GM23248 (cell line): ENCODE measurements at places on chromosomes 7 and 10.

DNA sequence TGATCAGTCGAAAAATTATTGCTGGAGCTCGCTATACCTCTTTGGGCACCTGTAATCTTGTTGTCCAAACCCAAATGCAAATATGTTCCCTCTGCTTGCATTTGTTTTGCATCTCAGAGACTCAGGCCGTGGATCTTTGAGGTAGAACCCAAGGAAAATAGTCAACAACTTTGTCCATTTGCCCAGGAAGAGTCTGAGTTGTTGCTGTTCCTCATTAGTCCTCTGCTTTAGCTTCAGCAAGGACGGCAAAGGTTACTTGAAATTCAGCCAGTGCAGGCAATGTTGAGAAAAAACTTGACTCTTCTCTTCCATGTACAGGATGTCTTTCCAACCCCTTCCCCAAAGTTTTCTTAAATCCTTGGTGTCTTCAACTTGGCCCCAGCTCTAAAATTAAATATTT, 45.8 kb downstream of the PDK4 start:
- DNase-seq, result no peak

DNA sequence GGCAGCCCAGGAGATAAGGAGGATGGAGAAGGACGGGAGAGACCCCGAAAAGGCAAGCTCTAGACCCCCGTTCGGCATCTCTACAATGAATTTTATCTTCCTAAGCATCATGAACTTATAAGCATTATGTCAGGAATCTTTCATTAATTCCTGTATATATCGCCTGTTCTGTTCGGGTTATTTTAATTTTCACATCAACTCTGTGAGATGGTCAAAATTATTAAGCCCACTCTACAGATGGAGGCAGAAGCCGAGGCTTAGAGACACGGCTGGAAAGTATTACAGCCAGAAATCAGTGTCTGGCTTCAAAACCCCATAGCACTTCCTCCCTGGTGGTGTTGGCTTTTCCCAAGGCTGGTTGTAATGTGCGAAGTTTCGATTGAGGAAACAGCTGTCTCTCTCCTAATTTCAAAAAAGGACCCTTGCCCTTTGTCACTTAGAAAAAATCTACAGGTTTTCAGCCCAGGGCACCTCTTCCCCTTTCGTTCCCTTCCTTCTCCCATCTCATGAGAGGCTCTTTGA, 1.5 kb upstream of the GRM8 start:
- no peak for DNase-seq

GRCh38 chr10:22560096-22560912, 154.1 kb downstream of the PIP4K2A start:
- no peak for DNase-seq

DNA sequence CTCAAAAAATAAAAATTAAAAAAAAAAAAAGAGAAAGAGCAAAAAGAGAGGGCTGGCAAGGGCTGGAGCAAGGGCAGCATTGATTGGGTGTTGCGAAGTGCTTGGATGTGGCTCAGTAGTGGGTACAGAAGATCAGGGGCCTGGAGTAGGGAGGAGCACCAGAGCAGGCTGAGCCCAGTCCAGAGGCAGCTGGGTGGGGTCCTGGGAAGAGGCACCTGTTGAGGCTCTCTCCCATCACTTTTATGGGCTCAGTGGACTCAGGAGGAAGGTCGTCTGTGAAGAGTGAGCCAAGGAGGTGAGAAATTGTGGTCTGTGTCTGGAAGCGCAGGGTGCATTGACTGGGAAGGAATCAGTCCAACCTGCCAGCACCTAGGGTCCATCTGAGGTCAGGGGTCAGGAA, 11.8 kb upstream of the ZMIZ2 start:
- DNase-seq, result no peak

DNA sequence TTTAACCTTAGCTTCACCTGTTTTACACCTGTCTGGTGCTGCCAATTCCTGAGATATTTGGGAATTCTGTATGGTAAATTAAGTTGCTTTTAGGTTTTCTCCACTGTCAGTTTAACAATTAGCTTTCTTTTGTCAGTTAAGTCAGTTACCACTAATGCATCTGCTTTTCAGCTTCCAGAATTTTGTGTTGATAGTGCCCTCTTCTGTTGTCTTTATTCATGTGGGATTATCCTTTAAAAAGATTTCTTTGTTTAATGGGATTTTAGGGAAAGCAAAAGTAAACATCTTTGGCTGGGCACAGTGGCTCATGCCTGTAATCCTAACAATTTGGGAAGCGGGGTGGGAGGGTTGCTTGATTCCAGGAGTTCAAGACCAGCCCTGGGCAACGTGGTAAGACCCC, 8.1 kb downstream of the TFAM start:
- DNase-seq, result peak; percentile 16

DNA sequence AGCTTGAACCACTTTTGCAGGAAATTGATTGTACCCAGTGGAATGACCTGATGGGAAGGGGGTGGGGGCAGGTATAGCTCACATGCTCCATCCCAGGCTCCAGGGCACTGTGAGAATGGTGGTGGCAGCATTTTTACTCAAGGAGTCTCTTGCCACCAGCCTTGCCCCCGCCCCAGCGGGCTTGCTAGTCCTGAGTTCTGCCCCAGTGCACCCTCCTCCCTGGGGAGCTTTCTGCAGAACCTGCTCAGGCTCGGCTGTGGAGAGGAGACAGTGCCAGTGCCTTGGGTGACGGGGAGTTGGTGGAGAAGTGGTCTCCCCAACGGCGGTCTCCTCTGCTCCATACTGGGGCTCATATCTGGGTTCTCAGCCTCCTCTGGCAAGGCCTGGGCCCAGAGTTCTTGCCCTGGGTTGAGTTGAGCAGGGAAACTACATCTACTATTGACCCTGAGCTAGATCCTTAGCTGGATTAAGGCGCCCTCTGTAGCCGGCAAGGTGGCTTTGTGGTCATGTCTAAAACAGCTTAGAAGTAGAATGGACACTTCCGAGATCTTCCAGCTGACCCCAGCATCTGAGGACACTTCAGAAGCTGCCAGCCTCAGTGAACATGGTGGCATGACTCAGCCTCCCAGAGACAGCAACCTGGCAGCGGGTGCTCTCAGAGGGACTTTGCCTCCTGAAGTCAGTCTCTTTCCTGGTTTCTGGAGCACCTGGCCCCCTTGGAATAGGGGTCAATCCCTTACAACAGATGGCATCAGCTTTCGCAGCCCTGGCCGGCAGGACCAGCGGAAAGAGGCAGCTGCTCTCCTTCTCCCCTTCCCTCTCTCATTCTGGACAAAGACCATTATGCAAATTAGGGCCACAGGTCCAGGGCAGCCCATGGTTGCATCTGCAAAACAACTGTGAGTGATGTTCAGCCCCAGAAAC, 363.4 kb upstream of the MKI67 start:
- no peak for DNase-seq

- peak; percentile 74 for DNase-seq
Measured at GRCh38 chr7:130966246-130967009, 232.4 kb upstream of the KLF14 start.

DNA sequence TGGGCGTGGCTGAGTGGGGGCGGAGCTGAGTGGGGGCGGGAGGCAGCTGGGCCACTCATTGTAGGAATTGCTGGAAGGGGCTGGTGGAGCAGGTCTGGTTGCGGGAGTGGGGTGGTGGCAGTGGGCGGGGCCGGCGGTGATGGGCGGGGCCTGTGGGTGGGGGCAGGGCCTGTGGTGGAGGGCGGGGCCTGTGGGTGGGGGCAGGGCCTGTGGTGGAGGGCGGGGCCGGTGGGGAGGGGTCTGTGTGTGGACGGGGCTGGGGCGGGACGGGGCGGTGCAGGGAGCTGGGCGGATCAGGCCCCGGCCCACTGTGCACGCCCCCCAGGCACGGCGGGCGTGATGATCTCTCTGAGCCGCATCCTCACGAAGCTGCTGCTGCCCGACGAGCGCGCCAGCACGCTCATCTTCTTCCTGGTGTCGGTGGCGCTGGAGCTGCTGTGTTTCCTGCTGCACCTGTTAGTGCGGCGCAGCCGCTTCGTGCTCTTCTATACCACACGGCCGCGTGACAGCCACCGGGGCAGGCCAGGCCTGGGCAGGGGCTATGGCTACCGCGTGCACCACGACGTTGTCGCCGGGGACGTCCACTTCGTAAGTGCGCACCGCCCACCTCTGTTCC, 14.0 kb downstream of the SLC29A4 start:
- DNase-seq, result peak; percentile 29

DNA sequence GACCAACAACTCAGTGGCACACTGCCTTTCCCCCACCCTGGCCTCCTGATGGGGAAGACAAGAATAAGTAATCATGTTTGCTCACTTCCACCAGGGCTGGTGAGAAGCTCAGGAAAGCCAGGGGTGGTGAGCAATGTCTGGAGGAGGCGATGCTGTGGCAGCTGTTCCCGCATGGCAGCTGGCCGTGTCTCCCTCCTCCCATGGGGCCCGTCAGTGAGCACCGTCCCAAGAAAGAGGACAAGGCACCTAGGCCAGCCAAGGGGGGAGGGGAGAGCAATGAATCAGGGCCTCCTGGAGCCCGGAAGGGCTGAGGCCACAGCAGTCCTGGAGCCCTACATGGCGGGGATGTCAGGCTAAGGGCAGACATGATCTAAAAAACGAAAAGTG, 69.2 kb upstream of the INSIG1 start:
- DNase-seq, result peak; percentile 65

- peak; percentile 58 for DNase-seq
Measured at GRCh38 chr10:119029613-119030420, at the start of gene NANOS1. NANOS1 (plus strand) TSS chr10:119029714; CDS start chr10:119029802, 88 bp downstream.

DNA sequence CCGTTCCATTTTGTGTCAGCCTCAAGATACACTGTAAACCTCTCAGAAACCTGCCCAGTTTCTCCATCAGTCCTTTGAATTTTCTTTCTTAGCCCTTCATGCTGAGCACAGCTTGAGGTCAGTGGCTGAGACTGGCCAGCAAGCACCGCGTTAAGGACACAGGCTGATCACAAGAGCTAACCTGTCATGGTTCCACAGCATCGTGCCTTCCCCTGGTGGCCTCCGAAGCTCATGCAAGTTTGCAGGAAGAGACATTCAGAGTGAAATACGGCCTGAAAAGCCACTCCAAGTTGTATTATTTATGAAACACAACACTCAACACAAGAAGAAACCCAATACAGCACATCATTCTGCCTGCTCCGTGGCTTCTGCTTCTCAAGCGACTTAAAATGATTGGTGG, 57.0 kb upstream of the PFKP start:
- DNase-seq, result no peak

DNA sequence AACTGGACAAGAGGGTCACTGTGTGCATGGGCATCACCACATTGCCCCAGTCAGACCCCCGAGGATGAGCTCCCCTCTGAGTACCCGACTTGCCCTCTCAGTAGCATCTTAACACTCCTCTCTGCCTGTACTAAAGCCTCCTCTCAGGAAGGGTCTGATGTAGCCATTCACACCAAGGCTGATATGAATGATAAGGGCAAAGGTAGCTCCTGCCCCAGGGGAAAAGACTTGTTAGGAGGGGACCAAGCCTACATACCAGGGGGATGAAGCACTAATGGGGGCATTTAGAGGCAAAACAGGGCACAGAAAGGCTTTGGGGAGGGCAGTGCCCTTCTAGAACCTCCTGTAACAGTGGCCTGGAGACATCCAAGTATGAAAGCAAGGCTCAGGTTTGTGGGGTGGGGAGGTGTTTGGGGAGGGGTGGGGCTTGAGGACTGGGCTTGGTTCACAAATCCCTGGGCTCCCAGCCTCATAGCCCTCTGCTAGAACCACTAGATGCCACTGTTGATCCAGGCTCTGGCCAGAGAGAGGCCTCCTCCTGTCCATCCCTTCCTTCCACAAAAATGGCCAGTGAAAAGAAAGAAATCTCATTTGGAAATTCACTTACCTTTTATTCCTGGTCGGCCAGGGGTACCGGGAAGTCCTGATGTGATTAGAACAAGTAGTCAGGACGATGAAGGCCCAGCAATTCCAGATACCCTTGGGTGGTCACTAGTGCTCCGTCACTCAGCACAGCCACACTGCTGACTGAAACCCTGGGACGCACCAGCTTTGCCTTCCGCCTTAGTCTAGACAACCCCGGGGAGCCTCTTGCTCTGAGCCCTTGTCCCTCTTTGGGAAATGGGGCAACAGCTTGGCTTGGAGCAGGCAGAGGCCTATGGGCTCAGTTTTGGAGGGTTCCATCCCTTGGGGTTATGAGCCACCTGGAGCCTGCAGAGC, 40.3 kb downstream of the COL17A1 start:
- peak; percentile 89 for DNase-seq

GRCh38 chr10:50275650-50276235, 24.4 kb upstream of the ASAH2 start:
- peak; percentile 47 for DNase-seq

GRCh38 chr10:132532749-132533560, 4.6 kb upstream of the INPP5A start:
- DNase-seq, result peak; percentile 81

DNA sequence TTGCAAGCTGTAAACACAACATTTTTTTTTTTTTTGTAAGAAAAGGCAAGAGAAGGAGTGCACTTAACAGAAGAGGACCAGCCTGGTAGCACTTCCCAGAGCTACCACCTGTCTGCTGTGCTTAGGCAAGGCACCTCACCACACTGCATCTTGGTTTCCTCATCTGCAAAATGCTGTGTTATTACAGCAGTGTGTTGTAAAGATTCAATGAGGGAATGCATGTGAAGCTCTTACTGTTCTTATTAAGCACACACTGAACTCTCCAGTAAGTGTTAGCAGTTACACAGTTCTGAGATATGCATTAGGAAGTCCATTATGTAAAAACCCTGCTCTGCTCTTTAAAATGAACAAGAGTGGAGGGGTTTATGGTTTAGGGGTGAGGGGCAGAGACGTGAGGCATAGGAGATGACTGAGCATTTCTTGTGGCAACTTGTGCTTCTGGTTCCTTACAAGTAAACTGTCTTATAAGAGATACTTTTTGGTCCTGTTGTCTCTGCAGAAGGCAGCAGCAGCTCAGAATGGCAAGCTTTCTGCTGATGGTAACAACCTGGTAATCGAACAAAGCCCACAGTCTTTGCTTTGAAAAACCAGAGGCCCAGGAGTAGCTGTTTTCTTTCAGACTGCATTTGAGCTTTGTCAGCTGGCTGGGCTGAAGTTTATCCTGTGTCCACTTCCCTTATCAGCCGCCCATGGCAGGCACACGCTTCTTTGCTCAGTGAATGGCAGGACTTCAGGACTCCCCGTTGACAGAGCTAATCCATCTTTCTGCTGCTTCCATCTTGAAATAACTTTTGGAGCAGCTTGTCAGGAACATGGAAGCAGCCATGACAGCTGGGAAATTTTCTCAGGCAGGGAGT, 98.8 kb upstream of the BMPER start:
- DNase-seq, result no peak

DNA sequence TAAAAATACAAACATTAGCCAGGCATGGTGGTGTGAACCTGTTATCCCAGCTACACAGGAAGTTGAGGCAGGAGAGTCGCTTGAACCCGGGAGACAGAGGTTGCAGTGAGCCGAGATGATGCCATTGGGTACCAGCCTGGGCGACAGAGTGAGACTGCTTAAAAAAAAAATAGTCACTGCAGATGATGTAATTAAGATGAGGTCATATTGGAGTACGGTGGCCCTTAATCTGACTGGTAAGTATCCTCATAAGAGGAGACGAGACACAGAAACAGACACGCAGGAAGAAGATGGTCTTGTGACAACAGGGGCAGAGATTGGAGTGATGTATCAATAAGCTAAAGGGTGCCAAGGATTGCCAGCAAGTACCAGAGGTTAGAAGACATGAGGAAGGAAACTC, 156.0 kb downstream of the FAM107B start:
- no peak for DNase-seq
